ENCODE measurements at places on chromosomes 4 and X.

- DNase-seq = no peak
These were observed 50.0 kb upstream of the TRIM2 start for GRCh38 chr4:153154007-153154975.

GRCh38 chrX:32847921-32848320, 363.4 kb downstream of the DMD start:
- no peak for DNase-seq

DNA sequence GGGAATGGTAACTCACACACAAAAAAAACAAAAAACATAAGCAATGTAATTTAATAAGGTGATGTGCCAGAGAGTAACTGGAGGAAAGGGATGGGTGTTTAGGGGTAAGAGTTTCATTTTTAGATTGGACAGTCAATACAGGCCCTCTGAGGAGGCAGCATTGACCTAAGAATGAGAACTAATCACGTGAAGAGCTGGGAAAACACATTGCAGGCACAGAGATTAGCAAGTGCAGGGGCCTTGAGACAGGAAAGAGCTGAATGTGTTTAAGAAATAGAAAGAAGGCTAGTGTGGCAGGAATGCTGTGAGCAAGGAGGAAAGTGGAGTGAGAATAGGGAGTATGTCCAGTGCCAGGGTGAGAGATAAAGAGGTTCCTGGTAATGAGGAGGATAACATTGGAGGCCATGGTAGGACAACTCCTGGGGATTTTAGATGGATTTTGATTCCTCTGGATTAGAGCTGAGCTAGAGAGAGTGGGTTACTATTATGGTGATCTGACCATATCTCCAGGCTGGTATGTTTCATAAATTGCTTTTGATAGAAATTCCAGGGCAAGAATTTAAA, 17.6 kb downstream of the PDLIM5 start:
- no peak for DNase-seq

DNA sequence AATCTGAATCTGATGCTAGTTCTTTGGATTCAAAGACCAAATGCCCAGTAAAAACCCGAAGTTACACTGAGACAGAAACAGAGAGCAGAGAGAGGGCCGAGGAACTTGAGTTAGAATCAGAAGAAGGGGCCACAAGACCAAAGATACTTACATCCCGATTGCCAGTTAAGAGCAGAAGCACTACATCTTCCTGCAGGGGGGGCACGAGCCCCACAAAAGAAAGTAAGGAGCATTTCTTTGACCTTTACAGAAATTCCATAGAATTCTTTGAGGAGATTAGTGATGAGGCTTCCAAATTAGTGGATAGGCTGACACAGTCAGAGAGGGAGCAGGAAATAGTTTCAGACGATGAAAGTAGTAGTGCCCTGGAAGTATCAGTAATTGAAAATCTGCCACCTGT, 309.3 kb downstream of the ANK2 start:
- DNase-seq = no peak

GRCh38 chr4:163331629-163332376, 593 bp downstream of the NPY1R start:
- no peak for DNase-seq

DNA sequence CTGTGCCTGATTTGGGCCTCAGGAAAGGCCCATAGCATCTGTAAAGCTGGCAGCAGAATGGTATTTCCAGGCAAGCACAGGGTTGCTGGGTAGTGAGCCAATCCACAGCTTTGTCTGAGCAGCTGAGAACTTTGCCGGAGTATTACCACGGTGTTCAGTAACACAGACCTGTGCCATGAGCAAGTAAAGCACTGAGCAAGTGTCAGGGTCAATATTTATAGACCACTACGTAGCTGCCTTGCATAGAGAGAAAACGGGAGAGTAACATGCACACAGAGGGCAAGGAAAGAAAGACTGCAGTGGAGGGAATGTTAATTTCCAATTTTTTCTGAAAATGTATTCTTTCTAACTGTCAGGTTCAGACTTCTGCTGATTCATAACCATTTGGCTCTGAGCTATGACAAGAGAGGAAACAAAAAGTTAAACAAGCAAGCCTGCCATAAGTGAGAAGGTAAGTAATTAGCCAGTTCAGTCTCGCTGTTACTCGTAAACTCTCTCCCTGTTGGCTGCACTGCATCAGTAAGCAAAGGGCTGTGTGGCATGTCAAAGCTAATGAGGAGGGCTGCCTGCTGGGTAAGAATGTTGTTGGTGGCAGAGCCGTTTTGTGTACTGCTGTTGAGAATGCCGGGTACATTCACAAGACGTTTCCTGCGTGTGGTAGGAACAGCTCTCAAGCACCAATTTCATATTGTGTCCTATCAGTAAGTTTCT, 238.1 kb downstream of the BMPR1B start:
- no peak for DNase-seq

- DNase-seq = no peak
These were observed 154.3 kb downstream of the CAMK2D start for GRCh38 chr4:113607147-113607720.

DNA sequence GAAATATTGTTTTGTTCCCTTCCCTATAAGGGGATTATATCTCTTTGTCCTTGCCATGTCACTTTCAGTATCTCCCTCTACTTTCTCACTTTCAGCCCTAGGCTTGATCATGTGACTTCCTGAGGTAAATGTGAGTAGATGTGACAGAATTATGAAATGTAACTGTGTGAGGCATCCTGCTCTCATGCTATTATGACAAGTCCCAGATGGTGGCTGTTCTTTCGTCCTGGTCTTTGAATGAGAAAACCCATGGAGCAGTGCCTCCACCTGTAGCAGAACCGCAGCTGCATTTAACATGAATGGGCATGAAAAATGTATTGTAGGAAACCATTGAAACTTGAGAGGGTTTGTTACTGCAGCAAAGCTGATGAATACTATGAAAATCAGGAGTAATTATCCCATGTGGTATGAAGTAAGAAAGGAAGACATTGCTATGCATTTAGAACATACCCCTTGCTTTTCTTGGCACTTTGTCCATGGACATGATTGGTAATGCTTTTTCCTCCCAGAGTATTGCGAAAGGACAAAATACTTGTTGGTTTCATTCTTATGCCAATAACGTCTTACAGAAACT, 202.2 kb upstream of the GPRIN3 start:
- peak; percentile 12 for DNase-seq

- no peak for DNase-seq
These were observed 42.6 kb upstream of the PARM1 start for GRCh38 chr4:74890341-74890740.

- DNase-seq = no peak
These were observed 40.6 kb downstream of the MRPL1 start for GRCh38 chr4:77903186-77903585.

DNA sequence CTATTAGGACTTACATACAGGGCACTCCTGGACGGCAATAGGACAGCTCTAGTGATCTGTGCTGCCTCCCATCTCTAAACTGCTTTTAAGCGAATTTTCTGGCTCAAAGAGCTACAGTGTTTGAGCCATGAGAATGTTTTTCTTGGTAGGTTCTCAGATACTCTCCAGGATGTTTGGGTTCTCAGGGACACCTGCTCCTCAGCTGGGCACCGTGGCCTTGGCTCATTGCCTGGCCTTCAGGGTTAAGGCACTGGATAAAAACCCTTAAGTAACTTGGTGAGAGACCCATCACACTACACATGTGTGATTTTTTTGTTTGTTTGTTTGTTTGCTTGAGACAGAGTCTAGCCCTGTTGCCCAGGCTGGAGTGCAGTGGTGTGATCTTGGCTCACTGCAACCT, 38.5 kb upstream of the HERC5 start:
- DNase-seq = no peak

- DNase-seq = no peak
These were observed 1.9 kb downstream of the CHRNA9 start for GRCh38 chr4:40337051-40337450.

DNA sequence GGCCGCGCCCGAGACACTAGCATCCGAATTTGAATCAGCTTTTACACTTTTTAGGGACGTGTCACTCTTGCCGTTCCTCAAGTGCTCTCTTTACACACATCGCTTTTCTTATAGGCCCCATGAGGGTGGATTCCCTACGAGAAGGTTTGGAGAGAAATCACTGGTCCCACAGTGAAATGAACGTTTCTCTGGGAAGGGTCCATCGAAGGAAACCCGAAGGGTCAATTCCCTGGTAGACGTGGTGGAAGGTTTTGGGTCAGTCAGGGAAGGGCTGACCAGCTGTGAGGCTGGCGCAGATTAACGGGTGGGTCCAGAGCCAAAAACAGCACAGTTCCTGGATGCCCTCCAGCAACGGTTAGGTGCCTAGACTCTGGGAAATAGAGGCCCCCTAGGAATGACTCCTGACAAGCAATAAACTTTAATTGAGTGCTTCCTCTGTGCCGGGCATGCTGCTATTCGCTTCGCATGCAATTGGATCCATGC, 35.9 kb downstream of the ETDC start:
- DNase-seq = no peak

GRCh38 chr4:16217300-16218051, 8.8 kb downstream of the TAPT1 start:
- DNase-seq = no peak

DNA sequence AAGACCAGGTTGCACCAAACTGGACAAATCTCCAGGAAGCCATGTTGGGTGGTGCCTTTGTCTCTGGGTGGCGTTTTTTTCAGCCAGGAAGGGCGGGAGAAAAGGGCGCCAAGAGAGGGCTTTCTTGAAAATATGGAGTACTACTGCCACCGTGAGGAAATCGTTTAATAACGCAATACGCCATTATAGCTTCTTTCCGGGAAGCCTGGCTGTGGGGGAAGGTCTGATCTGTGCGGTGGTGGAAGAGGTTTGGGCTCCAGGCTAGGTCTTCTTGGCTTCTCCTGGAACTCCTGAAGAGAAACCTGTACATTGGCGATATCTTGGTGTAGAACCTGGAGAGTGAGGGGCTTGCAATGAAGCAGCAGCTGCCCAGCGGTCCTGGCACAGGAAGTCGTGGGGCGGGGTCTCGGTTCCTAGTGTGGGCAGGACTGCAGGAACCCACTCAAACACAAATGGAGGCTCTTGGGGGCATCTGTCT, 202.7 kb downstream of the OR13H1 start:
- no peak for DNase-seq

DNA sequence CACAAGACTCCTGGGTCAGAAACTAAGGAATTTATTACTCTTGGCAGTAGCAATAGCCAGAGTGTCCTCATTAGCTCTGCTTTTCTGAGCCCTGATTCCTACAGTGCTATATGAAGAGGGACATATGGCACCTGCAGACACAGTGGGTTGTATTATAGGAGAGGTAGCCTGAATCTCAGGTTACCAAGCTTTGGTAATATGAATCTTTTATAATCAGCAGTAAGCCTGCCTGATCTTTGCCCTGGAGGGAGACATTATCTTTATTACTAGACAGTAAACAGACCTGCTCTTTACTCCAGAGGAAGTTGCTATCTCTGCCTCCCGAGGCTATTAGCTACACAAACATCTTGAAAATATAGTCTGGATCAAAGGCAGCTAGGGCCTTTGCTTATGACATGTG, 62.5 kb upstream of the HOPX start:
- DNase-seq = no peak

GRCh38 chr4:86302251-86302650, 57.6 kb downstream of the MAPK10 start:
- DNase-seq = no peak

DNA sequence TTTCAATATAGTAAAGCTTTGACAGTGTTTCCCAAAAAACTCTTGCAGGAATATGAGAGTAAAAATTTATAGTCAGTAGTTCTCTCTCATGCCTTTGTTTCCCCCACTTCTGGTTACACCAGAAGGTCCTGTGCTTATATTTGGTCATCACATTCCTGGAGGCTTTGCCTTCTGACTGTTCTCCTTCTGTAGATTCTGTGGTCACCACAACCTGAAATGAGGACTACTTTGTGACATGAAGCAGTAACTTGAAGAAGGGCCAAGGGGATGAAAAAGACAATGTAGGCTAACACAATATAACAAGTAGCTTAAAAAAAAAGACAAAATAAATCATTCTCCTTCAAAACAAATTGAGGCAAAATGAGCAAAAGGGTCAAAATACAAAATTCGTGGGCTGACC, 366.2 kb upstream of the NR3C2 start:
- DNase-seq = no peak

DNA sequence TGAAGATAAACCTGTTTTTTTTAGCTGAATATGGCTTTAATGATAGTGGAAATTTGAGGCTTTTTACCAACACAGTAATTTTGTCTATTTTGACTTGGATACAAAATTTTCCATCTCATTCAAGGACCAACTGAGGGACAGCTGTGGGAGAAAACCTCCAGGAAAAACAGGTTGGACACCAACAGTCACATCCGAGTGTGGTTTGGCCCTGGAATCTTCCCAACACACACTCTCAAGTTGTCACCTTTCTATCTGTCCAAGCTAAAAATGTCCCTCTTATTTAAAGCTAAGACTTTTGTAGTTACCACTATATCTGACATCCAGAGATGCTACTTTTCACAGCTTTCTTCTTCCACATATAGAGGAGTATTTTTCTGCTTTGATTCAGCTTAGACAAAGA, 404.9 kb downstream of the PCDH7 start:
- no peak for DNase-seq

DNA sequence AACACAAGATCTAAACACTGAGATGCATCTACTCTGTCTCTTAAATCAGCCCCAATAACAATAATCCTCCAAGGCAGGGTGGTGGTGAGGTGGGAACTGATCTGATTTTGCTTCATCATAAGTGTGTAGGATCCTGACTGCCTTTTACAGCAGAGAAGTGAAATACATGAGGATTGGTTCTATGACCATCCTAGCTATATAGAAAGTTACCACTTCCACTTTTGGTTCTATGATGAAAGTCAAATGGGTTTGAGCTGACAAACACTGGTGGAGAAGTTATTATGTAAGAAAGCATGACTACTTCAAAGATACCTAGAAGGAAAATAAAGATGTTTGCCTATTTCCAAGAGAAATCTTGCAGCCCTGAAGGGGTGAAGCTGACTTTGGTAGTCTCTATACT, 181.6 kb downstream of the NKX6-1 start:
- no peak for DNase-seq

DNA sequence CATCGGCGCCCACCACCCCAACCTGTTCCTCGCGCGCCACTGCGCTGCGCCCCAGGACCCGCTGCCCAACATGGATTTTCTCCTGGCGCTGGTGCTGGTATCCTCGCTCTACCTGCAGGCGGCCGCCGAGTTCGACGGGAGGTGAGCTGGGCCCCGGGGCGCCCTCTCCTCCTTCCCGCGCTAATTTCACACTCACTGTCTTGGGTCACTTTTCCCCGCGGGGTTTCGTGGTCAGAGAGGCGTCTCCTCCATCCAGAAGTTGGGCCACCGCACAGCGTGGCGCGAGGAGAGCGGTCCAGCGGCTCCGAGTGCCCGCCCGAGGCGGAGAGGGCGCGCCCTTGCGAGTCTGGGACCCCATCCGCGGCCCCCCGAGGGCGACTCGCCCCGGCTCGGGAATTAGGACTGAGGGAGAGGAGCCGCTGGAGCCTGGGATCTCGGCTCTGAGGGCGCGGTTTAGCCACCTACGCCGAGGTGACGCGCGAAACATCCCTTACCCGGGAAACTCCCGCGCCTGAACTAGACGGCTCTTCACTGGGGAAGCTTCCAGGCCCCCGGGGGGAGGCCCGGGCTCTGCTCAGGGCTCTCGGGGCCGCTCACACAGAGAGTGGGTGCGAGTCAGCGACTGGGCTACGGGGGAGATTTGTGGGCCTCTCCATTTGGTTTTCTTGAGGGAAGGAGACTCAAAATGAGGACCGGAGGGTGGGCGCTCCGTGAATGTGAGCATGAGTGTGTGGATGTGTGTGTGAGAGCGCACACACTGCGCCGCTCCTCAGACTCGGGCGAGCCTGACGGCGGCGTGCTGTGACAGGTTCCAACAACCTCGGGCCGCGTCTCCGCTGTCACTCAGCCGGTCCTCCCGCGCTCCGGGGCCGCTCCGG, 551 bp downstream of the NPNT start:
- no peak for DNase-seq

Measured in activated T-cell treated with anti-CD3 and anti-CD28 coated beads for 24 hours (primary cell).